GM06990 (cell line): ENCODE measurements at places on chromosomes 3 and 15.

DNA sequence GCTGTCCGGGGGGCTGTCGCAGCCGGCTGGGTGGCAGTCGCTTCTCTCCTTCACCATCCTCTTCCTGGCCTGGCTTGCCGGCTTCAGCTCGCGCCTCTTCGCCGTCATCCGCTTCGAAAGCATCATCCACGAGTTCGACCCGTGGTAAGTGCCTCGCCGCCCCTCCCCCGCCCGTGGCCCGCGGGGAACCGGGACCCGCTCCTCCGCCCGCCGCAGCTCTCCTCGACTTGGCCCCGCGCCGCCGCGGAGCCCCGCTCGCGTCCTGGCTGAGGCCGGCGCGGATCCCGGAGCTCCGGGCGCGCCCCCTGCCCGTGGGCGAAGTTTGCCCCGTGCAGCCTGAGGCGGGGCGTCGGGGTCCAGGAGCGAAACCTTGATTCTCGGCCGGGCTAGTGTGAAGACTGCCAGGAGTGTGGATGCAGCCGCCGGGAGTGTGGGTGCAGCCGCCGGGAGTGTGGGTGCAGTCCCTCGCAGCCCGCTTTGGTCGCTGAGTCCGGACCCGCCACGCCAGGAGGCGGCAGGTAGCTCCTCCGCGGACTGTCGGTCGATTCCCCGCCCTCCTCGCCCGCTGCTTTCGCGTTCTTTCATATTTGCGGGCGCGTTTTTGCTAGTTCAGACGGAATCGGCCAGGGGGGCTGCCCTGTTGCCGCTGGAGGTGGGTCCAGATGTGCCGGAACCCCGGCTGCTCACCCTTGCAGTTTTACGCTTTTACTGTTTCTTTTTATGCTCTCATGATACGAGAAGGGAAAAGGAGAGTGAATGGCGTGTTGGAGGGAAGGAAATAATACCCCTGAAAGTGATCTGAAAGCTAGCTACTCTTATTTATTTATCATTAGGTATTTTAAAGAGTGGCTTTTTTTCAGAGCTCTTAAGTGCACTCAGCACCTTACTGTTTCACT lies 692 bp downstream of the STT3B start:
- peak; percentile 71 for DNase-seq

DNA sequence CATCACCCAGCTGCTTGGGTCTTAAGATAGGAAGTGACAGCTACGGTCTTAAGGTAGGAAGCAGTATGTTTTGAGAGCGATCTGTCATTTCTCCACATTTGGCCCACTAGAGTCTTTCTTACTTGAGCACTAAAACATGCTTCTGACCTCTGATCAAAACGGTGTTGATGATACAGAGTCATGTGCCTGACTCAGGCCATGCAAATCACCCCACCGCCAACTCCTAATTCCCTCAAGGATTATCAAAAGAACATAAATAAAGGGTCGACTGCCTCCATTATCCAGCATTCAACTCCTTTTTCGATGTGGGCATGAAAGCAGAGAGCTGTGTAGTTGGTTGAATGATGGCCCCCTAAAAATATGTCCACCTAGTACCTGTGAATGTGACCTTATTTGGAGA lies 201.7 kb upstream of the PROK2 start:
- no peak for DNase-seq

- no peak for DNase-seq
These were observed 67.0 kb downstream of the CHCHD4 start for GRCh38 chr3:14057701-14058100.

DNA sequence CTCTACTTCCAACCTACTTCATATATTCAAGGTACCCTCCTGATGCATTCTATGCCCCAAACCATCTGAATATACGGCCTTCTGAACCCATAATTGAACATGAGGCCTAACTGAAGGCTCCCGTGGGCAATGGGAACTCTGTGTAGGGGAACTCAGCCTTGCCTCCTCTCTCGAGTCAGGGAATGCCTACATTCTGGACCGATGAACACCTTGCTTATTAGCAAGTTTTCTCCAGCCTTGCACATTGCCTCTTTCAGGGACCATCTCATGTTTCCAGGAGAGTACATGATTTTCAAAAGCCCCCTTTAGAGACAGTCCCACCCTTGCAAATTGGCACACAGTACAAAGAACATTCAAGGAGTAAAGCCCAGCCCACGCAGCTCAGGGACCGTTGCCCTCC lies 26.3 kb upstream of the GALNT15 start:
- no peak for DNase-seq

DNA sequence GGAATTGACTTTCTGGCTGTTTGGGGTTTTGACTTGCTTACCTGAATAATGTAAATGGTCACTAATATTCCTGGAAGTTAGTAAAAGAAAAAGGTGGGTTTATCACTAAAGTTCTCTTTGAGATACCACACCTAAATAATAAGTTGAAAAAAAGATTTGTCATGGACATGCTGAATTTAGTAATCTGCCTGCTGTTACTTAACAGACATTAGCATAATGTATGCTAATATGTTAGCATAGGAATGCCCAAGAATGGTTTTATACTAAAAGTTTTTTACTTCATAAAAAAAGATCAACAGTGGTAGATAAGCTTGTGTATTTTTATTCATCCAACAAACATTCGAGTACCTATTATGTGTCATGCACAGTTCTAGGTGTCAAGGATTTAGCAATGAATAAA lies 36.5 kb downstream of the GMPS start:
- DNase-seq: no peak

- no peak for DNase-seq
These were observed 411.0 kb downstream of the MECOM start for GRCh38 chr3:169252535-169252934.

GRCh38 chr3:184184546-184185230 lies 1.3 kb upstream of the ABCF3 start:
- DNase-seq: no peak

- DNase-seq: no peak
These were observed 527 bp downstream of the B2M start for GRCh38 chr15:44711743-44712345.

GRCh38 chr3:32296251-32297204 lies 58.0 kb downstream of the CMTM8 start:
- DNase-seq: peak; percentile 5

- no peak for DNase-seq
These were observed 107.1 kb upstream of the PTX3 start for GRCh38 chr3:157329551-157329950.

DNA sequence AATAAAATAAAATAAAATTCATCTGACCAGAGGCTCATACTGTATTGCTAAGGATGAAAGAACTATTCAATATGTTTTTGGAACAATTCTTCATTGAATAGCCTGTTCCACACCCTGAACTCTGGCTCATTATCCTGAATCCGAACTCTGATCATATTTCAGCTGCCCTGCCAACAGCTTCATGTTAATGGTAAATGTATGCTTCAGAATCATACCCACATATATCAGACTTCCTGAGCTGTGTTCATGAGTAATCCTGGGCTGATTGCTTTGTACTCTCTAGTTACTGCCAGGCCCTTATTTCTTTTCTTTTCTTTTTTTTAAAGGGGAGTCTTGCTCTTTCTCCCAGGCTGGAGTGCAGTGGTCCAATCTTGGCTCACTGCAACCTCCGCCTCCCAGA lies 11.8 kb downstream of the INO80 start:
- DNase-seq: no peak

GRCh38 chr15:40879609-40880008 lies 5.6 kb upstream of the RHOV start:
- no peak for DNase-seq

- no peak for DNase-seq
These were observed 196.9 kb upstream of the PRICKLE2 start for GRCh38 chr3:64422192-64422591.

DNA sequence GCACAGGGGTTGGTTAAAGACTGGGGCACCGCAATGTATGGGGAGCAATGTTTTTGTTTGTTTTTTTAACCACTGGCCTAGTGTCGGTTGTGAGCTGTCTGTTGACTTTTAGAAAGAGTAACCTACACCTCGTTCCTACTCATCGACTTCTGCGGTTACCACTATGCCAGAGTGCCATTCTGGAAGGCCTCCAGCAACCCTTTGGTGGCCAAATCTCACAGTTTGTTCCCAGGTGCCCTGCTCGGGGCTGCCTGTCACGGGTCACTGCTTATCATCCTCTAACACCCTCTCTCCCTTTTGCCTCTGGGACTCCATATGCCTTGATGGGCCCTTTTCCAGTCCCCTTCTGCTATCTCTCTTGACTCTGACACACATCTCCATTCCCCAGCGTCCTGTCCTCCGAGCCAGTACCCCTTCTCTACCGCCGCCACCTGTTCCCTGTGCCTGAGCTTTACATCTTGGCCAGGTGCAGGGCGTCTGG lies 290.4 kb upstream of the C2CD4B start:
- DNase-seq: no peak

GRCh38 chr15:71564217-71564616 lies 246.1 kb upstream of the NR2E3 start:
- DNase-seq: no peak

GRCh38 chr15:78002996-78003395 lies 74.5 kb downstream of the TBC1D2B start:
- no peak for DNase-seq

DNA sequence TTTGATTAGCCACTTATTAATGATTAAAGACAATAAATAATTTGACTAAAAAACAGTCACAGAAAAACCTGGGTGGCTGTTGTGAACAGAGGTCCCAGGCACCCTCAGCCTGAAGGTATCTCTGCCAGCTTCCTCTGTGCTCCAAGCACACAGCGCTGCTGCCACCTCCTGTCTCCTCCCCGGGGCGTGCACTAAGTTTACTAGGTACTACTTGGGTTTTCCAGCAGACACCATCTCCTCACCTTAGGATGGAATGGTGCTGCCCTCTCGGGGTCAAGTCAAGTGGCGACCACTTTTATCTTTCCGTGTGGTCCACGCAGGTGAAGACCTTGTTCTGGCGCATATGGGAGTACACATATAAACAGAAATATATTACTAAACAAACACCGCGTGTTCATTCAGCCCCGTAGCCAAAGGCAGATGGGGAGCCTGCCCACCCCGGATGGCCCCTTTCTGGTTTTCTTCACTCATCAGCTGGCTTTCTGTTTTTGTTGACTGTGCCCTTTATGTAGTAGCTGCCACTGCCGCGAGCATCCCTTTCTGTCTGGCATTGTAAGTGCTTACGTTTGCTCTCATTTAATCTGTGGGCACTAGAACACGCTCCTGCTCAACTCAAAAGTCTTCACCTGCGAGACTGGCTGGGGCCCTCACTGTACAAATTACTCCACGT lies 128.0 kb downstream of the LRIG1 start:
- no peak for DNase-seq

DNA sequence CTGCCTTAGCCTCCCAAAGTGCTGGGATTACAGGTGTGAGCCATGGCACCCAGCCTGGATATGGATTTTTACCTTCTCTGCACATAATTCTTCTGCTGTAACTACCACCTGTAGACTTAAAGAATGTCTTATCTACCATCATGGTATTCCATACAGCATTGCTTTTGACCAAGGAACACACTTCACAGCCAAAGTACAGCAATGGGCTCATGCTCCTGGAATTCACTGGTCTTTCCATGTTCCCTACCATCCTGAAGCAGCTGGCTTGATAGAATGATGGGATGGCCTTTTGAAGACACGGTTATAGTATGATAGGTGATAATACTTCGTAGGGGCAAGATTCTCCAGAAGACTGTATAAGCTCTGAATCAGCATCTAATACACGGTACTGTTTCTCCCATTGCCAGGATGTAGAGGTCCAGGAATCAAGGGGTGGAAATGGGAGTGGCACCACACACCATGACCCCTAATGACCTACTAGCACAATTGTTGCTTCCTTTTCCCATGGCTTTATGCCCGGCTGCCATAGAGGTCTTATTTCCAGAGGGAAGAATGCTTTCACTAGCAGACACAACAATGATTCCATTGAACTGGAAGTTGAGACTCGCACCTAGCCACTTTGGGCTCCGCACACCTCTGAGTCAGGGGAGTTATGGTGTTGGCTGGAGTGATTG lies 60.9 kb upstream of the CDV3 start:
- DNase-seq: no peak

- DNase-seq: no peak
These were observed 89.1 kb downstream of the TGFBR2 start for GRCh38 chr3:30695302-30696061.

DNA sequence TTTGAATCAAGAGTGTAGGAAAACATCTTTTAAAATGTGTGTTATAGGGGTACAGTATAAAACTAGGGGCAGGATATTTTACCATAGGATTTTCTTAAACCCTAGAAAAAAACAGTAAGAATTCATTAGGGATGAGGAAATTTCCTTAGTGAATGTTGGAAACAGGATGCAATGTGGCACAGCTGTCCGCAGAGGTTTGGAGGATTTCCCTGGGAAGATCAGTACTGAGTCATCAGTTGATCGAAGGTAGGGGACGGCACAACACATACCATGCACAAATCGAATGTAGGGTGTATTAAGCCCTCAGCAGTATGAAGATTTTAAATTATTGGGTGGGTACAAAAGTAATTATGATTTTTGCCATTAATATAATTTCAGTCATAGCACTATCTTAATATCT lies 49.9 kb downstream of the FNDC3B start:
- DNase-seq: no peak

DNA sequence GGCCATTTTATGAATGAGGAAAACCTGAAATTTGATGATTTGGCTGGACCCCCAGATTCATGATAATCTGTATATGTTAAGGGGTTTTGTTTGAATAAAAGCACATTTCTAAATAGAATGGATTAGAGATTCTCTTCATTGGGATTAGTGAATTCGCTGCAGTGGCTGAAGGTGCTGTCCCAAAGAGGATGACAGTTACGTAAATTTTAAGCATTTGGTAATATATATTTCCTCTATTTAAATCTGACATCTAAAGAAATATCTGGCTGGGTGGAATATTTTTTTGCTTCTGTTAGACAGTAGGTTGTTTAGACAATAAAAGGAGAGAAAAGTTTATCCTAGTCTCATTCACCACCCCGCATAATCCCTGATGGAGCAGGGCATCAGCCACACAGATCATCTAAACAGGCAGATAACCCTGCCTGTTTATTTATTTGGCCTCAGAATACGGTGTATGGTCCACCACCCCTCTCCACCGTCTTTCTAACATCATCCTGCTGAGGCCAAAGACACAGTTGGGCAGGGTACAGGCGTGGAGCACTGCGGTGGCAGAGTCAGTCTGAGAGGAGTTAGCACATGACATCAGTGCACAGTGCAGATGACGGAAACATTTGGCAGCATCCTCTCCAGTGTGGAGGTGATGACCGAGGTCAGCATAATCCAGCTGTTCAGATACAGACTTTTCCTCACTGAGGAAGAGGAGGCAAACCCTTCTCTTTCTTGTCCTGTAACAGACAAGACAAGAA lies 20.4 kb upstream of the NFKBIZ start:
- DNase-seq: no peak

DNA sequence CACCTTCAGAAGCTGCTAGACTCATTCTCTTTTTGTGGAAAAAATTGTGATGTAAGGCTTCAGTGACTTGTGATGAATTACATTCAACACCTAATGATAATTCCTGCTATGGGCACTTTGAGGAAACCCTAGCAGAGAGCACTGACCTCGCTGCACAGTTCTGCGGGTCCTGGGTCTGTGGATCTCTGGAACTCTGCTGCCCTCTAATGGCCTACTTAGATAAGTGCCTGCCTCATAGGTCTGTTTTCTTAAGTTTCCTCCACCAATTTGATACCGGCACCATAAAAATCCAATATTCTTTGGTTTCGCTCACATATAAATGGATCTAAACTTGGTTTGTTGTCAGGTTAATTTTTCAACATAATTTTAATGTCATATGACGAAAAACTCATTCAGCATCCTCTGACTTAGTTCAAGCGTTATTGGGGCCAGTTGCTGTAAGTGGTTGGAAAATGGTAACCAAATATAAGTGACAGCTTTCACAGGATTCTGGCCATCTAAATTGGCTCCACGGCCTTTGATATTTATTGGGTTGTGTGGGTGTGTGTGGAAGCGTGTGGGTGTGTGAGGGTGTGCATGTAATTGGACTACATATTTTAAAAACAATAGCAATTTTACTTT lies 10.4 kb downstream of the SLITRK3 start:
- no peak for DNase-seq
